Stimulated activated CD8-positive, alpha-beta memory T cell treated with anti-CD3 and anti-CD28 coated beads, Interleukin-4, amount 100 ng/mL, for 4 hours (primary cell): ENCODE measurements at places on chromosomes 4 and X.

DNA sequence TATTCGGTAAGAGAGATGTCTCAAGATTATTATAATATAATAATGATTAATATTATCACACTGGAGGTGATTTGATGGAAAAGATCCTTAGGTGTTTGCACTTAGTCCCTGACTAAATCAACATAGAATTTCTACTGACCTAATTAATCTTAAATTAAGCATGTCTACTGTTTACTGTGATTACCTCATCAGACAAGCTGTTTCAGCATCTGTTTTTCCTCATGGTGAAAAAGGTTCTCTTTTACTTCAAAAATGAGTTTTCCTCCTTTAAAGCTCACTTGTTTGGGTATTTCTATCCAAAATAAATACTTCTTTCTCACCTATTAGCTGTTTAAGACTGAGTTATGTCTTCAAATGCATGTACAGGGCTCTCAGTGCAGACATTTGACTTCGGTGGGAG, 407.8 kb downstream of the NKX6-1 start:
- no peak for DNase-seq

DNA sequence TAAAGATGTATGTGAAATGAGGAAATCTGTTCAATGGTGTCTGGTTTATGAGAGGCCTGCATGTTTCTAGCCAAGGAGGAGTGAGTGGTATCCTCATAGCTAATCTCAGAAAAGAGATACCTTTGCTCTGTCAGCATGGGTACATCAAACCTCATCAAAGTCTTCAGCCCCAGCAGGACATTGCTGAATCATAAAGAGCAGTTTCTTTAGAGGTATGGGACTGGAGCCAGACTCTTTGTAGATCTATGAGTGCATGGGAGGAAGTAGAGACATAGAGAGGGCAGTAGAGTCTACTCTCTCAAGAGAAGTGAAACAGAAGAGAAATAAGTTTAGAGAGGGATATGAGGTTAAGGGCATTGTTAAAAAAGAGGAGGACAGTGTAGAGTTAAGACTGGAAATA, 1950.9 kb downstream of the ARAP2 start:
- DNase-seq, result no peak

DNA sequence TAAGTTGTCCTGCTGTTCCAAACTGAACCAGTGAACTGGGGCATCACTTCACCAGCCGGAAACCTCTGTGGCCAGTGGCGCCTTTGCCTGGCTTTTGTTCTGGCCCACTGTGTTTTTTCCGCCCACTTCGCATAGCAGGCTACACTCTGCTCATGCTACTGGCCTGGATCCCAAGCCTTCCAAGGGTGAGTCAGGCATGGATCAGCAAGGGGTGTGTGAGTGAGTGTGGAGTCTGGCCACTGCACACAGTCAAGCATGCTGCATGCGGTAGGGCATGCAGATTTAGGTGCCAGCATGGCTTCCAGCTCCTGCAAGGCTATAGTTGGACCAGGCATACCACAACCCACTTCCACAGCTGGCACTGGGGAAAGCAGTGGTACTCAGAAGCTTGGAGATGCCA, 1967.9 kb downstream of the C4orf33 start:
- DNase-seq, result no peak

DNA sequence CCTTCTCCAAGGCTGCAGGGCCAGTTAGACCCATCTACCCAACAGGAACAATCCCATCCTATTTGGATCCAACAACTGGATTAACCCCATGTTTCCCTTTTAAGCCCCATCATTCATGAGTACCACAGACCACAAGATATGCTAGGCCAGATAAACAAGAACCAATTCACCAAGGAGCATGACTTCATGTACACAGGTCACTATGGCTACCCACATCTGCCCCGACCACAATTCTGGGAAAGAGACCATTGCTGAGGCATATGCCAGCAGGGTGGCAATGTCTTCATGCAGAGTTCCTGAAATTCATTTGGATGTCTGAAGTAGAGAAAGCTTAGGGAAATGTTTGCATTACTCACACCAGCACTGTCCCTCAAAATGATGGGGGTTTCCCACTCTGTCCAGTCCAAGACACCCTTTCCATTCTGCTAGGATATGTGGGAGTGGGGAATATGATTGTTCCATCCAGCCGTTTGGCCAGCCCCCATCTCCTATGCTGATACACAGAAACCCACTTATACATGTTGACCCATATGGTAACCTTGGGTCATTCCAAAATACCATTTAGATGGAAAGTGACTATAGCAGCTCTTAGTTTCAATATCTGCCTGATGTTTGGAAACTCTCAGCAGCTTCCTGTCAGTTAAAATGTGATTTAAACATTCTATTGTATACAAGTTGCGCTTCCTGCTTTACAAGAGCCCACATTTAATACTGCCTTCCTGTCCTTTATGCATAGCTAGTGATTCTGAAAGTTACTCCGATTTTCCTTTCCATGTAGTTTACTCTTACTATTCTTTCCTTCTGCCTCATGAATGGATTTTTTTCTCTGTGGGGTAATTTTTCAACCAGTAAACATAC, 129.0 kb downstream of the AMMECR1 start:
- DNase-seq, result no peak

- no peak for DNase-seq
Observed at GRCh38 chr4:138629669-138630068, 385.9 kb upstream of the NOCT start.

DNA sequence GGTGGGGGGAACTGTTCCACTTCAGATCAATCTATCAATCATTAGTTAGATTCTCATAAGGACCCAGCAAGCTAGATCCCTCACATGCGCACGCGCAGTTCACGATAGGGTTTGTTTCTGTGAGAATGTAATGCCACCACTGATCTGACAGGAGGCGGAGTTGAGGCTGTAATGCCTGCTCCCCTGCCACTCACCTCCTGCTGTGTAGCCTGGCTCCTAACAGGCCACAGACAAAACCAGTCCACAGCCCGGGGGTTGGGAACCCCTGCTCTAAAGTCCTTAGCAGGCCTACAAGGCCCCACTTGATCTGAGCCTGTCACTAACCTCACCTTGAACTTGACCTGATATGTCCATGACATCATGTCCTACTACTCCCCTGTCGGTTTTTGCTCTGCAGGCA, 30.3 kb downstream of the ARL9 start:
- no peak for DNase-seq

DNA sequence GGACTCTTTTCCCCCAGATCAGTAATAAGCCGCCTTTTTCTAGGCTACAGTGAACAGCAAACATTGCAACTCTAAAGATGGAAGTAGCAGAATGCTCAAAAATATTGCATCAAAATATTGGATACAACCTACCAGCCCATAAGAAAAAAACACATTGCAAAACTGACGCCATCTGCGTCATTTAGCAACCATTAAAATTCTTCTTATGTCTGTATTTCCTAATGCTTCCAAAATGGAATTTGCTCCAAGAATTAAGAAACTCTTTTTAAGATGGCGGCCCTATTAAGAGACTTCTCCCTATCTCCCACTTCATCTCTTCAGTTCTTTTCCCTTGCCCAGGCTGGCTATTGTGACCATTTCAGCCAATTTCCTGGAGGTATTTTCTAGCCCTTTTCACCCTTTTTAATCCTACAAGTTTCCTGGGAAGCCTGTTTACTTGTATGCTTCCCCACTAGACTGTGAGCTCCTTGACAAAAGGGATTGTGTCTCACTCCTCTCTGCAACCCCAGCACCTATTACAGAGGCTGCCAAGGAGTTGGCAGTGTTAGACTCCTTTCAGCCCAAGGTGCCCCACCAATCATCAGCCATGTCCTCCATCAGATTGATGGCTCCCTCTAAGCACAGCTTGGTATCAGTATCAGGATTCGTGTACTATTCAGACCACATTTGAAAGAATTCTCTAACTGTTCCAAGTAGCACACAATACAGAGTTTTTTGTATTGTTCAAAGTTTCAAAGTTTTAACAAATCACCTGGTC, 4.4 kb downstream of the GPC3 start:
- DNase-seq, result no peak

- DNase-seq, result no peak
Observed at GRCh38 chrX:113828470-113828869, 755.4 kb upstream of the HTR2C start.

DNA sequence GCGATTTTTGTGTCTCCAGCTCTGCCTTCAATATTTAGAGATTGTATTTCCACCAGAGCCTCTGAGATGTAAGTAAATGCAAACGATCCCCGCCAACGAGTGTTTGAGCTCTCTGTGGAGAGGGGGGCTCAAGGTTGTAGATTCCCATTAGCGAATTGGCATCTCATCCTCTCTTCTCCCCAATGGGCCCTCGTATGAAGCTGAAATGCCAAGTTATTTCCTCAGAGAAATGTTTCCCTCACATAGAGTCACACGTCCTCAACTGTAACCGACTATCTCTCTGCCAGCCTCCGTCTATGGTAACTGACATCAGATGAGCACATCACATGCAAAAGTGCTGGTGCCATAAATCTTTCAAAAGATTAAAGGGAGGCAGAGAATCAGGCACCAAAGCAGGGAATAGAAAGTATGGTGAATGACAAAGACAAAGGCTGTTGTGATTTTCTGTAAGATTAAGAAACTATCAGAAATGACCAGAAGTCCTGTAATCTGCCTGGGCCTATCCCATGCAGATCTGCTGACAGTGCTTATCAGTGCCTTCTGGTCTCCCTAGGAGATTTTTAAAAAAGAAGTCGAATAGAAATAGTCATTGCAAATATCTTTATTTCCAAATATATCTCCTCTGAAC, 157.1 kb downstream of the PDGFRA start:
- no peak for DNase-seq

GRCh38 chrX:4851534-4851933, 1138.1 kb upstream of the PRKX start:
- no peak for DNase-seq

DNA sequence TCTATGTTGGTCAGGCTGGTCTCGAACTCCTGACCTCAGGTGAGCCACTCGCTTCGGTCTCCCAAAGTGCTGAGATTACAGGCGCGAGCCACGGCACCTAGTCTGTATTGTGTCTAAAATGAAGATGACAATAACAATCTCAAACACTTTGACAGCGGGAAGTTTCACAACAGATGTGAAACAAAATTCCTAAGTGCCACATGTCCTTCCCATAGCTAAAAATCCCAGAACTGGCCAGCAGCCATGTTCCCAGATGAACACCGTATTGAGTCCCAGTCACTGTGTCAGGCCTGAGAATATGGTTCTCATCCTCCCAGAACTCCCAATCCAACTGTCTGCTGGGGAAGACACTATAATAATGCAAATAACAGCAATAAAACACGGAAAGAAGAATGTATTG, 16.4 kb upstream of the KLHL8 start:
- no peak for DNase-seq

DNA sequence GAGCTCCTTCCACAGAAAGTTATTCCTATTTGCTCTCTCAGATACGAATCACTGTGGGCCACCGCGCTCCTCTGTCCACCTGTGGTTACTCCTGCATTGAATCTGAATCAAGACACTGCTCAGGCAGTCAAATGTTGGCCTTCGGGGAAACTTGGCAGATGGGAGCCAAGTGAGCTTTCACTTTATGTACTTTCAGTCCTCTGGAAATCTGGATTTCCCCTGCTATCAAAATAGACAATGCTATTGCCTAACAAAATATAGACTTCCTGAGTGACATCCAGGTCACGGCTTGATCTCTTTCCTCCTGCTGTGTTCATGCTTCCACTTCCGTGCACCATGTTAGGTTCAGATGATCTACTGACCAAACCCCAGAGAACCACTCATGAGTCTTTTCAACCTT, 43.8 kb downstream of the FHL1 start:
- DNase-seq, result no peak

DNA sequence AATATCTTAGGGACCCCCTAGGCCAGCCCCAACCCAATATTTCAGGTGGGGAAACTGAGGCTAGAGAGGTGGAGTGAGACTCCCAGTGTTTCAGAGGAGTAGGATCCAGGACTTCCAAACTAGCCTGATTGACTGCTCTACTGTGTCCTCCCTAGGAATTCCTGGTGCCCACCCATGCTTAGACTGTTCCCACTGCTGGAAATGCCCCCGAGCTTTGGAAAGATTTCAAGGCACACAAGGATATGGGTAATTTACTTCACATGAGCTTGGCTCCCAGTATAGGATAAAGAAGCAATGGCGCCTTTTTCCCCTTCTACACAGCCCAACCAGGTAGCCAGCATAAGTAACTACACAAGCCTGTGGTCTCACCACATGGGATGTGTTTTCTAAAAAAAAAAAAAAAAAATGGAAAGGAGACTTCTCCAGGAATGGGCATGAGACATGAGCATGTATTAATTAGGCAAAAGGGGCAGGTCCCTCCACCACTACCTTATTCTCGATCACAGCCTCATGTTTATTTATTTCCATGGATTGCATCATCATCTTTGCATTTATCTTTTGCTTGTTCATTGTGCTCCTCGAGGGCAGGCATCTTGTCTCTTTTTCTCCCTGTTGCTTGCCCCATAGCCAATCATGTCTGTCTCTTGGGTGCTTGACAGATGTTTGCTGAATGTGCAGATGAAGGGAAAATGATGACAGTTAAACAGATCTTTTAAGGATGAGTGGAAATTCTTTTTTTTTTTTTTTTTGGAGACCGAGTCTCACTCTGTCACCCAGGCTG, 66.7 kb downstream of the DRD5 start:
- DNase-seq, result no peak

- DNase-seq, result no peak
Observed at GRCh38 chrX:132742246-132742645, 216.2 kb downstream of the HS6ST2 start.

DNA sequence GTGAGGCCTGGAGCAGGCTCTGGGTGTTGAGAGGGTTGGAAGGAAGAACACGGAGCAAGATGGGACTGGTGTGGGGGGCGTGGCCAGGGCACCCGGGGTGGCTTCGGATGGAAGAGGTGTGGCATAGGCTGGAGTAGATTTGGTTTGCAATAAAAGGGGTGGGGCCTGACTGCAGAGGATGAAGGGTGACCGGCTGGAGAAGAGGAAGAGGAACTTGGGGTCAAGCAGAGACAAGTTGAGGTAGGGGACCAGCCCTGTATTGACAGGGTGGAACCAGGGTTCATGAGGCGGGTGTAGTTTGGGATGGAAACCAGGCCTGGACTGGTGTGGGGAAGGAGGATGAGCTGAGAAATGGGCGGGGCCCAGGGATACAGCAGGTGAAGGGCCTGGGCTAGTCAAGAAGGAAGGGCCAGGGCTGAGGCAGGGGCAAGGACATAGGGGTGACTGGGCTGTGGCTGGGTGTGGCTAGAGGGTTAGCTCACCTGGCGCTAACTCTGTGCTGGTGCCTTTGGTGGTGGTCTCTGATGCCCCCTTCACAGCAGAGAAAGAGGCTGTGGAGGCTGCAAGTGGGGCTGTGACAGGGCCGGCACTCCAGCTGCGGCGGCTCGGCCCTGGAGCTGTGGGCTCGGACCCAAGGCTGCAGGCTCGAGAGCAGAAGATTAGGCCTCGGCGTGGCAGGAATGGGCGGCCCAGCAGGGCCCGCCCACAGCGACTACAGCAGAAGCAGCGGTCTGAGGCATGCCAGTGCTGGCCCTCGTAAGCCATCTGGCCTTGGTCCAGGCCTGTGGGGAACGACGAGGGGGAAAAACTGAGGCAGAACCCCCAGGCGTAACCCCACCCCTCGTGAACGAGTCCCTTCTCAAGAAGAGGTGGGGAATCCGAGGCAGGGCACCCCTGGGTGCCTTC, 5.0 kb downstream of the PLP2 start:
- DNase-seq, result no peak
